Mesenteric fat pad (tissue), 1 donor: ENCODE measurements at places on chromosomes 13 and 19. TPM values are rescaled to one million over a fixed set of nuclear protein-coding genes. Genes with fewer than 3 reads are reported as not detected.

FAM32A gene
- 59.4 TPM for total RNA-seq

LILRA2 gene
- 10.0 TPM for total RNA-seq

ZNF473 gene
- total RNA-seq = 6.8 TPM

TTC9B gene
- total RNA-seq = not detected

POU2F2 gene
- 2.7 TPM for total RNA-seq

PROSER3 gene
- total RNA-seq = 16.6 TPM

GRCh38 chr19:34096020-34096915 is 76.0 kb upstream of the LSM14A start:
- no peak for DNase-seq

GRCh38 chr19:17687857-17688784 is at the start of gene UNC13A:
Gene UNC13A, minus strand, starts transcription at chr19:17688354. Its CDS starts 155 bp downstream, at chr19:17688199.
- no peak for DNase-seq

GRCh38 chr19:41535029-41535622 is 40.8 kb upstream of the CEACAM21 start:
- no peak for DNase-seq

- DNase-seq = no peak
Measured at GRCh38 chr19:44684892-44685863, 13.8 kb upstream of the CEACAM16 start.

GRCh38 chr13:108142702-108143436 is 72.5 kb downstream of the LIG4 start:
- DNase-seq = no peak

DNA sequence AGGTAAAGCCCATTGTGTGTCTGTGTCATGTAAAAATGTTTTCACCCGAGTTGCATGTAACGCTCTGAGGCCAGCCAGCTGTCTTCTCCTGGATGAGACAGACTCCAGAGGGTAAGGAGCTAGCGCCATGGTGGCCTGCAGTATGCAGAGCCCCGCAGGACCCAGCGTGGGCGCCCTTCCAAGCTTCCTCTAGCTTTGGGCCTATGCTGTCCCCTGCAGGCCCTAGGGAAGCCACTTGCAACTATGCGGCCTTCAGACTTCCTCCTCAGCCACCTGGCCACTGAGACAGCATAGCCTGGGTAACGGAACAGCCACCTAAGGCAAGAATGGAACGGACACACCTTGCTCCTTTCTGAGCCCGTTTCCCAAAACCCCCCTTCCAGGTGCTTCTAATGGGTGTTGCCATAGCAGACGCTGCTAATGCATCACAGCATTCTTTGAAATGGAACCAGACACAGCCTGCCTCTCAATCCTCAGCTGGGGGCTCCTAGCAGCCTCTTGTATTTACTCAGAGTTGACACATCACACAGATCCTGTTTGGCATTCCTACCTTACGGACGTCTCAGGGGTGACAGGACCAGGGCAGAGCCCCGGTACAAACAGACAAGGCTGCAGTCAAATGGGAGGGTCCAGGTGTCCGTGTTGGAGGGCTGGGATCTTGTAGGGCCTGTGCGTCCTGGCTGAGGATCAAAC is 6.2 kb downstream of the FAM32A start:
- DNase-seq = no peak
